HFF-Myc (cell line): ENCODE measurements at places on chromosomes 1 and 21.
A peak's percentile ranks its signal among the peaks of the same experiment; 100 is the strongest.

DNA sequence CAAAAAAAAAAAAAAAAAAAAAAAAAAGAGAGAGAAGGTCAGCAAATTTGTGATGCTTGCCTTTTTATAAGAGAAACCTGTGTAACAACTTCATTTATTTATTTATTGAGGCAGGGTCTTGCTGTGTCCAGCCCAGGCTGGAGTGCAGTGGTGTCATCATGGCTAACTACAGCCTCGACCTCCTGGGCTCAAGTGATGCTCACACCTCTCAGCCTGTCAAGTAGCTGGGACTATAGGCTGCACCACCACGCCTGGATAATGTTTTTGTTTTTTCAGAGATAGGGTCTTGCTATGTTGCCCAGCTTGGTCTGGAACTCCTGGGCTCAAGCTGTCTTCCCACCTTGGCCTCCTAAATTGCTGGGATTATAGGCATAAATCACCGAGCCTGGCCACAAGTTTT, 42.4 kb downstream of the DHCR24 start:
- DNase-seq = no peak

GRCh38 chr21:25584833-25585676, 22.2 kb downstream of the MRPL39 start:
- DNase-seq = no peak

- DNase-seq = no peak
Measured at GRCh38 chr1:222923506-222923905, 108.7 kb downstream of the DISP1 start.

GRCh38 chr1:169414952-169415351, 12.3 kb downstream of the CCDC181 start:
- DNase-seq = no peak

DNA sequence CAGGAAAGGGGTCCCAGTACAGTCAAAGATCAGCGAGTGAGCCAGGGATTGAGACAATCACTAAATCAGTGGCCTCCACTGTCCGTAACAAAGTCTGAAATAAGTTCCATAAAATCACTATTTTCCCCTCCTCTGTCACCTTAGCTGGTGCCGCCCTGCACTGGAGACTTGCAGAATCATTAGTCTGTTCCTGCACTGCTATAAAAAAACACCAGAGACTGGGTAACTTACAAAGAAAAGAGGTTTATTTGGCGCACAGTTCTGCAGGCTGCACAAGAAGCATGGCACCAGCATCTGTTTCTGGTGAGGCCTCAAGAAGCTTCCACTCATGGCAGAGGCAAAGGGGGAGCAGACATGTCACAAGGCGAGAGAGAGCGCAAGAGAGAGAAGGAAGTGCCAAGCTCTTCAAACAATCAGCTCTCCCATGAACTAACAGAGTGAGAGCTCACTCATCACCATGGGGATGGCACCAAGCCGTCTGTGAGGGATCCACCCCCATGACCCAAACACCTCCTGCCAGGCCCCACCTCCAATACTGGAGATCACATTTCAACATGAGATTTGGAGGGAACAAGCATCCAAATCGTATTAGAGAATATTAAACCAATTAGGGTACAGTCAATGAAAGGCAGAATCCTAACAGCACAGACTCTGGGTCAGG, 129.8 kb upstream of the TIAM1 start:
- DNase-seq = no peak

DNA sequence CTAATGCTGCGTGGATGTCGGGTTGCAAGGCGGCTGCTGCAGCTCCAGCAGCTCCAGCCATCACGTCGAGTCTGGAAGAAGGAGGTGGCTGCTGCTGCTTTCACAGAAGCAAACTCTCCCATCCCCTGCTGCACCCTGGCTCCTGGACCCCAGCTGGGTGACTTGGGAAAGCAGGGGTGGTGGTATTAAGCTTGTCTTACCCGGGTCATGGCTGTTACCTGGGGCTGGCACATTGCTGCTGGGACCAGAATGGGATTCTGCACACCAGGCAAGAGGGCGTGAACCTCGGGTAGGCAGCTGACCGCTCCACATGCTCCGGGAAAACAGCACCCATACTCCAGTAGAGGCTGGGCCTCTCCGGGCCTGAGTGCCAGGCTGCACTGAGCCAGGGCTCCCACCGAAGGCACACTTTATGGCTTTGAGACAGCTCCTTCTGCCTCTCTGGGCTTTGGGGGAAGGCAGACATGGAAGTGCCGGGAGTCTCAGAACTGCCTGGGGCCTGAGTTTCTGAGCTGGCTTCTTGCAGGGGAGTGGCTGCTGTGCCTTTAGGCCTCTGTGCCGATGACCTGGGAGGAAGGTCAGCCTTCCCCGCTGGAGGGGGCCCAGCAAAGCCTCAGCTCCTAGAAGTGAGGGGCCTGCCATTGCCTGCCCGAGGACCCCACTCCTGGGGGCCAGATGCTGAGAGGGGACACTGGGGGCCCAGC, 1.2 kb downstream of the SMIM1 start:
- DNase-seq = no peak

GRCh38 chr21:46295996-46296752, 10.0 kb downstream of the YBEY start:
- DNase-seq = peak; percentile 95

- DNase-seq = no peak
Measured at GRCh38 chr1:222096883-222097282, 355.0 kb upstream of the DUSP10 start.

- no peak for DNase-seq
Measured at GRCh38 chr1:25945761-25946160, 39.5 kb upstream of the STMN1 start.

DNA sequence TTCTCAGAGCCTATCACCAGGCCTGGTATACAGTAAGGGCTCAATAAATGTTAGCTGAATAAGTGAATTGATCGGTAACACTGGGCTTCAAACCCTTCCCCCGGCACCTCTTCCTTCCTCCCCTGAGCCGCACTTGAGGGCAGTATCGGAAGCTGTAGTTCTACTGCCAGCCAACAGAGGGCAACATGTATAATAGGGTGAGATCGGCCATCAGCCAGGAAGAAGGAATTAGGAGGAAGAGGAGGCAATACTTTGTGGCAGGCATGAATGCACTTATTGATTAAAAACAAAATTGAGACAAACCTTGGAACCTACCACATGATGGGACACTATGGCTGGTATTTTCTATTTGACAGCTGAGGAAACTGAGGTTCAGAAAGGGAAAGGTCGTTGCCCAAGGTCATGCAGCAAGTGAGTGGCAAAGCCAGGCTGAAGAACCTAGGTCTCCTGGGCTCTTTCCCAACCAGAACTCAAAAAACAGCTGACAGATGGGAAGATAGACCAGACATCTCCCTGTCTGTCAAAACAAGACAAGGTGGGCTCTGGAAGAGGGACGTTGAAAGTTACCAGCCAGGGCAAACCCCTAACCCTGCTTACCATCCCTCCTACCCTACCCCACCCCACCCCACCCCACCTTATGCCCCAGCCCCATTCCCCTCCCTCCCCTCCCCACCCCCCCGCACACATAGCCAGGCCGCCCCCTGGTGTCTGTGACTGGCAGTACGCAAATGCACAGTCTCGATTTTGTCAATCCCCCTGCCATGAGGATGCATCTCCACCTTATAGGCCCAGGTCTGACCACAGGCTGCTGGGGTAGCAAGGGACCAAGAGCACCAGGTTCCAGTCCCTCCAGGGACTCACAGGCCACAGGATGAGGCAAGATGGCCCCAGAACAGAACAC, 107.3 kb upstream of the RUNX3 start:
- no peak for DNase-seq

DNA sequence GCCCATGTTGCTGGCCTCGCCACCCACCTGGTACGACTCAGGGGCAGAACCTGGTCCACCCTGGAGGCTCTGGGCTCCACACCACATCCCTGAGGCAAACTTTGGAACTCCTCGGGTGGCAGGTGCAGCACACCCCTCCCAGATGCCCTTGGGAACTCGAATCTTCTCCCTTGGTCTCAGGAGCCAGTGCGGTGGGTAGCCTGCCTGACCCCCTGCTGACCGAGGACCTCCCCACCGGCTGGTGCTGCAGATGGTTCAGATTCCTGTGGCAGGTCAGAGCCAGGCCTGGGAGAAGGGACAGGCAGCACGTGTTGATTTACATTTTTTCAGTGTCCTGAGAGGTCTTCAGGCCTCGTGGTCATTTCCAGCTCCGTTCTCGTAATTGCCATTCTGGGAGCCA, 6.3 kb upstream of the CFAP410 start:
- DNase-seq = no peak

DNA sequence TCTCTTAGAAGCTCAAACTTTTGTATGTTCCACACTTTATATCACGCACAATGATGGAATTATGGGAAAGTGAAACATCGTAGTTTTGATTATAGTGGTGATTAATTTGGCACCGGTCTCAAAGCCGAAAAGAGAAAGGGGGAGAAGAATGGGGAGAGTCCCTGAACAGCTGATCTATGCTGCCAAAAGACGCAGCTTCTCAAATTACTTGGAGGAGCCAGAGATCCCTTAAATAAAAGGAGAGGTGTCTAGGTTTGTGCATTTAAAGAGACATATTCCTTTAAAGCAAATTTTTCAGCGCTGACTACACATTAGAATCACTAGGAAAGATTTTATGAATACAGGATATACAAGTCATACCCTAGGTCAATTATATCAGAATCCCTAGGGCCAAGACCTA, 599.6 kb upstream of the ADAMTS5 start:
- DNase-seq = no peak

DNA sequence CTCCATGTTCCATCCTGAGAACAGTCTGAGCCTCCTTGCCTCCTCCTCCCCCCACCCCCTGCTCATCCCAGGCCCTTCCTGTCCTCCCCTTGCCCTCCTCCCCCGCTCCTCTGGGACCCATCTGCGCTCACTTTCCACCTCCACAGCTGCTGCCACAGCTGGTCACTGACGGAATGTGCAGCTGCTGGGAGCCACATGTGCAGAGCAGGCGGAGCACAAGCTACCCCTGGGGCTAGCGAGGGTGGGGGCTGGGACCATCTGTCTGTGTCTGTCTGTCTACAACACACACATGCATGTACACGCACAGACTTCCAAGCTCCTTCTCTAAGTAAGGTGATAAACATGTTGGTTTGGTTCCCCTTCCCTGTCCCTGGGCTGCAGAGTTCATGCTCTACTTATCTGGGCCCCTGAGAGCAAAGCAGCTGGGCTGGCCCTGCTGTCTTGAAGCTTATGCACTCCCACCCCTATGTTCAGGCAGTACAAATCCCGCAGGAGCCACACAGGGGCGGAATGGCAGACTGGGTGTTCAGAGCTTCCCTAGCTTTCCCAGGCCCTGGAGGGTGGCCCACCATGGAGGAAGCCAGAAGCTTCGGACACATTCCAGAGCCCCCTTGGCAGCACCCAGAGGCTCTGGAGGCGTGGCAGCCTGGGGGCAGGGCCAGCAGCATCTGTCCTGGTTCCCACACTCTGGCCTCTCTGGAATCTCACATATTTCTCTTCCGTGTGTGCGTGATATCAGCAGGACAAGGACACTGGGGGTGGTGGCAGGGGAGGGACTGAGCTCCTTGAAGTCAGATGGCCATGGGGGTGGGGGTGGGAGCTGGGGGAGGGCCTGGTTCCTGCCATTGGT, 7.0 kb upstream of the HEYL start:
- DNase-seq = peak; percentile 87

- DNase-seq = no peak
Measured at GRCh38 chr1:18452550-18452949, 28.2 kb upstream of the KLHDC7A start.

DNA sequence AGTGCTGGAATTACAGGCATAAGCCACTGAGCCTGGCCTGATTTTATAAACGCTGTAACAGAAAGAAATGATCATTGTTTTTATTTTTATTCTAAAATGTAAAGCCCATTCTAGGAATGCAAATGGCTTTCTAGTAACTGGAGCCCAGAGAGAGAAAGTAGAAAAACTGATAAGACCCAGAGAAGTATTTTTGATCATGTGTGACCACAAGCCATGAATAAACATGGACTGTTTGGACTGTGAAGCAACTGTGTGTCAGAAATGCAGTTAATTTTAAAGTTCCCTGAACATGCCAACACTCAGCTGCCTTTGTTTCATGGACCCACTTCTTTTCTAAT, 39.7 kb downstream of the EIF2B3 start:
- DNase-seq = no peak

DNA sequence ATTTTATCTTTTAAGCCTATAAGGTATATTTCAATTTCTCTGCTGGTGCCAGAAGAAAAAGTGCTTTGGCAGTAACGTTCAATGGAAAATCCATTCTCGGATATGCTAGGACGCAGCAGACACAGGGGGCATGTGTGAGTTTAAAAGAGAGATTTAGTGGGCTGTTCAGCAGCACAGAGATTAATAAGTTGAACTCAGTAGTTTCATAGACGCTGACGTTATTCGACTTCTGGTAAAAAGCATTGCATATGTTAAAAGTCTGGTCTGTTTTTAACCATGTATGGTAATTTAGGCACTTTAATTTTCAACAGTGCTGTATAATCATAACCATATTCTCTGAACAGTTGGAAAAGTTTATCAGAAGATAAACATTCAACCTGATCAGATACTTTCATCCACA, 99.6 kb downstream of the ATP6V1G3 start:
- DNase-seq = no peak

DNA sequence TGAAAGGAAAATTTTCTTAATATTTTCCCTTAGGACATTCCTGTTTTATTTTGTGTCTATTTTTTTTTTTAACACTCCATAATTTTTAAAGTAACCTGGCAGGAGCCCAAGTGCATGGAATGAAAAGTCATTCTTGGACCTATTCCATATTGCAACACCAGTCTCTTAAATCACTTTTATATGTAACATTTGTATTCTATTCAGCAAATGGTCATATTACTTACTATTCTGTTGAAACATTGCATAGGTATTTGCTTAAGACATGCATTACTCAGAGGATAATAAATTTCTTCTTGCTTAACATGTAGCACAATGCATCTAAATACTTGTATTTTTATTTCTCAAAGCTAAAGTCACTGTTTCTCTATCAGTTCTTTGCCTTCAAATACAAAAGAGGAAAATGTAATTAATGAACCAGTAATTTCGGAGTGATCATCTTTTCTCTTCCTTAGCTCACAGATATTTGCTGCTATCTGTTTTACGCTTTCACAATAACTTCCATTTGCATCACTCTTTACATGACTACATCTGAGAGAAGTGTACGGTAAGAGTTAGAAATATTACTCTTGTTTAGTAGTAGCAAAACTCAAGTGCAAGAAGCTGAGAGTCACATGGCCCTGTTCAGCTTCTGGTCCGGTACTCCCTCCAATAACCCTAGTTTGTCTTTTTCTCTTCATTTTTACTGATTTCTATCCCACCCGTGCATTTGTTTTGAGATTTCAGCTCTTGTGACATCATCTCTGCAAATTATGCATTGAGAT, 394.8 kb downstream of the USP25 start:
- peak; percentile 59 for DNase-seq

DNA sequence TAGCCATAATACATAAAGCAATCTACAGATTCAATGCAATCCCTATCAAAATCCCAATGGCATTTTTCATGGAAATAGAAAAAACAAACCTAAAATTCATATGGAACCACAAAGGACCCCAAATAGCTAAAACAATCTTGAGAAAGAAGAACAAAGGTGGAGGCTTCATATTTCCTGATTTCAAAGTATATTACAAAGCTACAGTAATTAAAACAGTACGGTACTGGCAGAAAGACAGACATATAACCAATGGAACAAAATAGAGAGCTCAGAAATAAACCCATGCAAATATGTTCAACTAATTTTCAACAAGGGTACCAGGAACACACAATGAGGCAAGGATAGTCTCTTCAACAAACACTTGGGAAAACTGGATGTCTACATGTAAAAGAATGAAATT, 87.0 kb downstream of the DENND1B start:
- no peak for DNase-seq

GRCh38 chr1:2919841-2920240, 101.4 kb upstream of the ACTRT2 start:
- no peak for DNase-seq

- DNase-seq = no peak
Measured at GRCh38 chr21:25885405-25885804, 150.6 kb downstream of the GABPA start.

- peak; percentile 66 for DNase-seq
Measured at GRCh38 chr1:67608661-67609576, 76.1 kb upstream of the GADD45A start.
